ENCODE measurements at places on chromosomes 7 and 10.

DNA sequence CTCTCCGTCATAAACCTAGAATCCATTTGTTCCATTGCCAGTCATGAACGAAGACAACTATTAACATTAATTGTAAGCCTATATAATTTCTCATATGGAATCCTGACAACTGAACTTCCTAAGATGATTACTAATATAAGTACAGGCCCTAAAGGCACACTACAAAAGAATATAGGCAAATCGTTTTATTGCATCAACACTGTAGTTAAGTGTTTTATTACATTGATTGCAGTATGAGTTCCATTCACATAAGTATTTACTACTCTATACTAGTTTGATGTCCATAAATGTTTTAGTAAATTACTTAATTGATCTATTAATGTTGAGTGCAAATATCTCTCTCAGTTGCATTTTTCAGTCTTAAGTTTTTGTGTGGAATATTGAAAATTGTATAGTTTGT lies 113.1 kb upstream of the SEMA3C start:
- no peak for DNase-seq

GRCh38 chr7:3455806-3456595 lies 154.9 kb downstream of the SDK1 start:
- DNase-seq = no peak

DNA sequence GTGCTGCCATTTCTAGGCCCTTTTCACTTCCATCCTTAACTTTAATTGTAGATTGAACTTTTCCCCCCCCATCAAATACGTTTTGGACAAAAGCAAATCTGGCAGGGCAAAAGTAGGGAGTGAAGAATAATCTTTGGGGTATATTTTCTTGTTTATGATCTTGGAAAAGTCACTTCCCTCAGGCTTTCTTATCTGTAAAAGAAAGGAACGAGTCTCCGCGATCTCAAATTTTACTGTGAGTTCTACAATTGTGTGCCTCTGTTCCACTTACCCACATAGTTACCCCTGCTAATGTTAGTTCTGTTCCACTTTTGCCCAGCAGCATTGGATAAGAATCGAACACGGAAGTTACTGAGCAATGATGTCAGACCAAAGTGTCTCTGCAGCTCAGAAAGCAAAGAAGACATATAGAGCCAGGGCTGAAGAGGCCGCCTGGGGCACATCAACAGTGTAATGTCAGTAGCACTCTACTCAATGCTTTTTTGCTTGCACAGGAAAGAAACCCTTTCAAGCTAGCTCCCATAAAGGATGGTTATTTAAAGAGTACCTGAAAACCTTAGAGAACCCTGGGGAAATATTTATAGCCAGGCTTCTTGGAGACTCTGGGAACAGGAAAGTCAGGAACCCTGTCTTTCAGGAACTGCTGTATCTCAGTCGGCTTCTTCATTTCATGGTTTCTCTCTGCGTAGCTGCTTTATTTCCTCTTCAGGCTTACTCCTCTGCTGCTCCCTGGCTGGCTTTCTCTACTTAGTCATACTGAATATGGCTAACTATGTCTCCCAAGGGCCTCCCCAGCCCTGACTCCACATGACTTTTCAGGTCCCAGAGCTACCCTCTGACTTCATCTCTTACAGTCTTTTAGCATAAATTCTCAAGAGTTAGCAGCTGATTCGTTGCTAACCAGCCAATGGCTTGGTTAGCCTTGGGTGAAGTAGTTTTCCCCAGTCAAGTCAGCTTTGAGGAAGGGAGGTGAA lies 123.7 kb upstream of the FAM3C start:
- DNase-seq = no peak

GRCh38 chr7:148547951-148548350 lies 42.6 kb upstream of the C7orf33 start:
- DNase-seq = no peak

GRCh38 chr10:67819768-67820204 lies 18.2 kb downstream of the DNAJC12 start:
- DNase-seq = no peak

DNA sequence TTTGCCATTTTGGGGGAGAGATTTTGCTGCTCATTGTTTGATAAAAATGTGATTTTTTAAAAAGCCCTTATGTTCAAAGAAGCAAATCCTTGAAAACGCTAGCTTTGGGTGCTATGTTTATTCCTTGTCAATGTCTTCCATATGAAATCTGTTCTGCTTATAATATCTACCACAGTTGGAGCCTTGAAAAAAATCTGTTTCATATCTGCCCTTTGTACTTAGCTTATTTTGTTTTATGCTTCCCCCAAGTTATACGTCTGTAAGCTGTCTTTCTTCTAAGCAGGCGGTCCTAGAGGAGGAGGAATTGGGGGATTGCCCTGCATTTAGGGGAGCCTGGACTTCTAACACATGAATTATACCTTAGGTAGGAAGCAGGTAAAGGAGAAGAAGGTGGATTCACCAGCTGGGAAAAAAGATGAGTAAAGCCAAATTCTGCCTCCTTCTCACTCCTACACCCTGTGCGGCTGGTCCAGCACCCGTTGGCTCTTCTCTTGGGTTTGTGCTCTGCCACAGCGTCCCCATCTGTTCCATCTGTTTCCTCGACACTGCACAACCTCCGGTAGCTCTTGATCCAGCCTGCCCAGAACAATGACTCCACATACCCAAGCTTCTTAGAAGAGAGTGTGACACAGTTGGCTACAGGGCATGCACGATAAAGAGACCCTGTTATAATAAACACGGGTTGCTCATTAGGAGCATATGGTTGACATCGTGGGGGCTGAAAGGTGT lies 31.9 kb upstream of the NEUROD6 start:
- no peak for DNase-seq

DNA sequence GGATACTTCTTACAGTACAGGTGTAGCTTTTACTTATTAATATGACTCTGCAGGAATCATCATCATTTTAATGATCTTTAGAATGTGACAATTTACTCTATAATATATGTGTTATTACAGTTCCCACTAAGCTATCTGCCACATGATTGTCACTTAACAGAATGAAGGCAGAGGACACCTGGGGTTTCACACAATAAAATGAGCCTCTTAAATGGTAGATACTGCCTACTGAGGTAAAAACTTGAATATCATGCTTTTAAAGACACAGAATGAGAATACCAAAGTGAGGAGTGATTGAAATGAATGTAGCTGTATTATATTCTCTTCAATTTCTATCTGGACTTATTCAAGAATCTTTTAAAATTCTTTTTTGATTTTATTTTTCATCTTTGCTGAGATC lies 1255.3 kb upstream of the LRRN3 start:
- DNase-seq = no peak

- DNase-seq = peak; percentile 77
Measured at GRCh38 chr7:786472-787255, 45.6 kb upstream of the SUN1 start.

DNA sequence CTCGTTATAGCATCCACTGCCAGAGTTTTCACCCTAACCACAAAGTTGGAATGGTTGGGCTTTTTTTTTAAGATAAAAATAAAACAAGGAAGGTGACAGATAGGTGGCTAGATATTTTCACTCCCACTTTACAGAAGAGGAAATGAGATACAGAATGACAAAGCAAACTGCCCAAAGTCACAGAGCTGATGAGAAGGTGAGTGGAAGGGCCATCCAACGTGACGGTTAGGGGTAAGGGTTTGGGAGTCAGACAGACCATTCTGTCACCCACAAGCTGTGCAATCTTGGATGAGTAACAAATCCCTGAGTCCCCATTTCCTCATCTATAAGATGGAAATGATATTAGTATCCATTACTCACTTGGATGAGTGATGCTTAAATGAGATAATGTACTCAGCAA lies 106.9 kb upstream of the PDLIM1 start:
- no peak for DNase-seq
